CD14-positive monocyte (primary cell): ENCODE measurements at places on chromosomes 6 and 20. TPM values are rescaled to one million over a fixed set of nuclear protein-coding genes. Genes with fewer than 3 reads are reported as not detected.

DNA sequence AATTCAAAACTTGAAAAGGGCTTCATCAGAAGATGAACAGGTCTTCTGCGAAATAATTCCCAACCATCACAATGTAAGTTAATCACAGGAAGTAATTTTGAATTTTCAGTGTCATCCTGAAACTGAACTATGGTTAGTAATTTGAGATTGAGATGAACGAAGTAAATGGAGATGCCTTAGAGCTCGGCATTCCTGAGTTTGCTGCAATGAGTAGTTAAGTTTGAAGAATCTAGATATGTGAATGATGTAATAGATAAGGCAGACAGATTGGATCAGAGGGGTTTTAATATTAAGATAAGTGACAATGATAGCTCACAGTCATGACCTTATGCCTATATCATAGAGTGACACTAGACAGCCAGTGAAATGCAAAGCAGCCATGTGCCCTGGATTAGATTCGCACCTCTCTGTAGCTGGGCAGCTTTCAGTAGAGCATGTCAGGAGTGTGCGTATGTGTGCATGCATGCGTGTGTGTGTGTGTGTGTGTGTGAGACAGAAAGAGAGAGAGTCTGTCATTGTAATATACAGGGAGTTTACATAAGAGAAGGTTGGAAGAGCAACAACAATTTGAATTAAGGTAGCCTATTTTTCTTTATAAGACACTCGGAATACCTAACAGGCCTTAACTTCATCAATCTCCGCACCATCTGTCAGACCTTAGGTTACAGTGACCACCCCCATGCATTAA lies 233.0 kb downstream of the GMPR start:
- no peak overlapping the region for H3K4me3 ChIP-seq
- no peak for DNase-seq
- H3K27ac ChIP-seq, result no peak overlapping the region
- no peaks in the 10 kb centered on the region for H3K27me3 ChIP-seq
- H3K4me1 ChIP-seq, result no peaks in the 10 kb centered on the region

DNA sequence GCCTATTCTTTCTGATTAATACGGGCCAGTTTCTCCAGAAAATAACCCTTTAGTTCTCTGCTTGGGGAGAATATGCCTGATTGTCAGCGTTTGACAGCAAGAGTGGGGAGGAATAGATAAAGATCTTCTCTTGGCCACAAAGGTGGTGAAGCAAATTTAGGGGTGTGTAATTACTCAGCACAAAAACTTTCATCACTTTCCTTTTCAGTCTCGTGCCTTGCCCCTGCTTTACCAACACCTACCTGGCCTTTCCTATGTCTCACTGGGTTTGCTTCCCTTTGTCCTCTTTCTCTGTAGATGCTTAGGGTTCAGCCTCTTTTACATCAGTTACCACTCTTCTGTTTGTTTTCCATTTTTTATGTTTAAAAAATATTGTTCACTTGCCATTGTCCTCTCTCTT lies 99.2 kb downstream of the MCHR2 start:
- H3K27ac ChIP-seq, result no peak overlapping the region
- H3K4me3 ChIP-seq, result no peak overlapping the region
- no peaks in the 10 kb centered on the region for H3K4me1 ChIP-seq

DNA sequence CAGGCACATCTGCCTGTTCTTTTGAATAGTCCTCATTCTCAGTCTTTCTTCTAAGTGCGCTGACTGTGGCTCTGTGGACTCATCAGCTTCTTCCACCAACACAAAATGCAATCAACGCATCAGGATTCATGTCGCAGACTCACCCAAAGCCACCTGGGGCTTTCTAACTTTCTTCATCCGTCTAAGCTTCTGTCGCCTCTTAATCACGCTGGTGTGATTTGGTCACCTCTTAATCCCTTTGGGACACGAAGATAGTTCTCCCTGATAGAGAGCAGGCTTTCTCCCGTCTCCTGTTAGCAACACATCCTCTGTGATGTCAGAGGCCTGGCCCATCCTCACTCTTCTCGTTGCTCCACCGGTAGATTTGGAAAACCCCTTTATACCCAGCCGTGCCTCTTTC lies 78.0 kb upstream of the FOXQ1 start:
- H3K4me1 ChIP-seq, result no peaks in the 10 kb centered on the region
- no peak overlapping the region for H3K4me3 ChIP-seq
- no peak overlapping the region for H3K27ac ChIP-seq
- no peaks in the 10 kb centered on the region for H3K36me3 ChIP-seq
- no peak for DNase-seq
- no peaks in the 10 kb centered on the region for H3K27me3 ChIP-seq

DNA sequence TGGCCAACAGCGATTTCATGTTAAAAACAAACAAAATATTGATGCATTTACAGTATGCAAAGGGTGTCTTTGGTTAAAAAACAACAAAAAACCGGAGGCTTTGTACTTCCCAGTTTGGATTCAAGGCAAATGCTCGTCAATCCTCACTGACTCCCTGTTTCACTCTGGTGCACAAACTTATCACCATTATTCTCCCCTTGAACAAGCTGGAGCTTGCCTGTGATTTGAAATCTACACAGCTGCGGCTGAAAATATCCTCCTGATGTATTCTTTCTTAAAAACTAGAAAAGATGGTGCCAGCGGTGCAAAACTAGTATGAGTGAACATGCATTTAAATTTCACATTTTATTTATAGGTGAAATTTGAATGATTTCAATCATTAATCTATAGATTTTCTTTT lies 3.3 kb downstream of the PERP start:
- H3K27me3 ChIP-seq, result peaks cover 49% of the 10 kb centered on the region
- no peaks in the 10 kb centered on the region for H3K36me3 ChIP-seq
- H3K4me3 ChIP-seq, result no peak overlapping the region
- DNase-seq, result no peak

DNA sequence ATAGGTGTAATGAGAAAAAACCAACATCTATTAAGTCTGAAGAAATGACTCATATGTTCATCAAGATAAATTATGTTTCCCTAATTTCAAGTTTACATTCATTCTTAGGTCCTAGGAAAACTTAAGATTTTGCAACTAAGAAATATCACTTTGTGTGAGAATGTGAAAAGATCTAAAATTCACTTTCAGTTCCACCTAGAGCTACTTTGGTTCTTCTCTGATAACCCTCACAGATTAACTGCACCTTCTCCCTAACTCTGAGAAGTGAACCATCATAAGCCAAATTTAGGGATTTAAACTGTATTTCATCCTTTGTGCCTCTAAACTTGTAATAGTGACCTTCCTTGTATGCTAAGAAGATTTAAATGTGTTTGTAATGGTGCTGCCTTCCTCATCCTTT lies 213.0 kb downstream of the FRK start:
- no peaks in the 10 kb centered on the region for H3K4me1 ChIP-seq
- no peak overlapping the region for H3K4me3 ChIP-seq
- DNase-seq, result no peak
- H3K36me3 ChIP-seq, result no peaks in the 10 kb centered on the region
- no peak overlapping the region for H3K27ac ChIP-seq

DNA sequence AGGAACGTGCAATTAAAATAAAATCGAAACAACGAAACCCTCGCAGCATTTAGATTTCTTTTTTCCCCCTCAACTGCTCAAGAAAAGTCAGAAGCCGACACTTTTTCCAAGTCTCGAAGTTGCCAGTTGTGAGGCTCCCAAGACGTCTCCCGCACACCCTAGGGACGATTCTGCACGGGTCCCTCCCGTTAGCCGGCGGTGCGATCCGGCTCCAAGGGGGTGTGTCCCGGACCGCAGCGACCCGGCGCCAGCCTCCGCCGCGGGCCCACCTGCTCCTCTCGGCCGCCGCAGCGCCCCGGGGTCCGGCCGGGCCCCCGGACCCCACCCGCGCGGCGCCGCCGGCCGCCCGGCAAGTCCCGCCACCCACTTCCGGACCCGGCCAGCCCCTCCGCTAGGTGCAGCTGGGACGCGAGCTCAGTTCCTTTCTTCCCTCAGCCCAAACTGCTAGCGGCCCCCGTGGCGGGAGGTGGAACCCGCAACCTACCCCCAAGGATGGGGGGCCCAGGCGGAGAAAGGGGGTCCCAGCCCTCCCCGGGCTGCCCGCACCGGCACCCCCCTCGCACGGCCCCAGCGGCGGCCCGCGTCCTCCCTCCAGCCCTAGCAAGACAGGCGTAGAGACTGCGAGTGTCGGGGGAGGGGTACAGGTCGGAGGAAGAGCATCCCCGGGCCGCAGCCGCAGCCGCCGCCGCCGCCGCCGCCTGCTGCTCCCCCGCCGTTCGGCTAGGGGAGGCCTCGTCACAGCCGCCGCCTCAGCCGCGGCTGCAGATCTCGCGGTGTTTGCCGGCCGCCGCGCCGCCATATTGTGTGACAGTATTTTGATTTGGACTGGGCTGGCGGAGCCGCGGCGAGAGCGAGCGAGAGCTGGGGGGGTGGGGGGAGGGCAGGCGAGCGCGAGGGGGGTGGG lies 520 bp upstream of the TAB2 start:
- no peaks in the 10 kb centered on the region for H3K27me3 ChIP-seq
- no peaks in the 10 kb centered on the region for H3K36me3 ChIP-seq
- H3K27ac ChIP-seq, result peak overlapping the region; percentile 94

DNA sequence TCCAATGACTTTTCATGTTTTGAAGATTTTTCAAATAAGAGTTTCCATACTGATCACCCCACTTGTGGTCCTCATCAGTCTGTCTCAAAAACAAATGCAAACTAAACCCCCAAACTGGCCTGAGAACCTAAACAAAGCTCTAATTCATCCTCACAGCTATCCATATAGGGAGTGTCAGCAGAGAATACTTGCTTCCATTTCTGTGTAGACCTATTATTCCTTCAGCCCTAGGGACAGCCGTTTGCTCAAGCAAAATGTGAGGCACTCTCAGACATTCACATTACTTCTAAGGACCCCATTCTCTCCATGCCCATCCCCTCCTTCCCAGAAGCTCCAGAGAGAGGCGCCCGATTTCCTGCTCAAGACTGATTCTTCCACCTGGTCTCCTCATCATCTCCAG lies 24.6 kb downstream of the DNAAF9 start:
- no peak overlapping the region for H3K4me3 ChIP-seq
- peaks cover 39% of the 10 kb centered on the region for H3K36me3 ChIP-seq
- H3K27ac ChIP-seq, result no peak overlapping the region
- H3K27me3 ChIP-seq, result no peaks in the 10 kb centered on the region
- peaks cover 14% of the 10 kb centered on the region for H3K4me1 ChIP-seq
- no peak for DNase-seq

DNA sequence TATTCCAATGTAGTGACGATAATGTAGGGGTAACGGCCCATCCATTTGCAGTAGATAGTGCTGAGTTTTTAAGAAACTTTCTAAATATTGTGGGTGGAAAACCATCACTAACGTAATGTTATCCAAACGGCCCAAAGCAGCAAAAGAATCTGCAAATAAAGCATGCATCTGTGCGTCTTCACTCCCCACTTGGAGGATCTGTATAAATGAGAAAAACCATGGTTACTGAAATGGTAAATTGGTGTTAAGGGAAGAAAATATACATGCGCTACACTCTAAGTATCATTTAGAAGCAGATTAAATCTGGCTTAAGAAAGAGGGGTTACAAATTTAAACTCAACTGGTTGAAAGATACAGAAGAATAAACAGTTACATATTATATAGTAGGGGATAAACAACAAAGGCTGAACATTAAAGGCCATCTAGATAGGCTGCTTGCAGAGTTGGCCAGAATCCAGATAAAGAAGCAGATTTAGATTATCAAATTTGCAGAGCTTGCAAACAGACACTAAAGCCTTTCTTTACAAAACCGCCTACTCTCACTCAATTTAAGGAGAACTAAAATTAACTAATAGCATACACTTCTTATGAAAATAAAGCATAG lies 93.3 kb downstream of the SESN1 start:
- DNase-seq, result no peak
- H3K27me3 ChIP-seq, result no peaks in the 10 kb centered on the region
- peaks cover 4% of the 10 kb centered on the region for H3K36me3 ChIP-seq
- H3K27ac ChIP-seq, result no peak overlapping the region
- H3K4me3 ChIP-seq, result no peak overlapping the region
- H3K4me1 ChIP-seq, result no peaks in the 10 kb centered on the region

DNA sequence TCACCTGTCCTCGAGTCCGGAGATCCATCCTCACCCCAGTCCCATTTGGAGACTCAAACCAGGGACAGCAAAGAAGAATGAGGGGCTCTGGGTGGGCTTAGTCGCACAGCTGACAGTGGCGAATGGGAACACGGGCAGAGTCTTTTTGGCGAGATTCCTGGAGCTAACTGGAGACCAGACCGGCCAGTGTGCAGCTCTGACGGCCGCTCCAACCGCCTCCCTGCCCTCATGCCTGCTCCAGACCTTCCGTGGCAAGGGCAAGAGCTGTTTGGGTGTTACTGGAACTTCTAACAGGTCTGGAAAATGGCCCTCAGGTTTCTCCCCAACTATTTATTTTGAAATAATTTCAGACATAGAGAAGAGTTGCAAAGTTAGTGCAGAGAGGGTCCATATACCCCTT lies 75.6 kb downstream of the IRF4 start:
- no peaks in the 10 kb centered on the region for H3K4me1 ChIP-seq
- H3K27ac ChIP-seq, result no peak overlapping the region
- DNase-seq, result no peak
- no peak overlapping the region for H3K4me3 ChIP-seq
- no peaks in the 10 kb centered on the region for H3K36me3 ChIP-seq
- H3K27me3 ChIP-seq, result no peaks in the 10 kb centered on the region

- no peak overlapping the region for H3K4me3 ChIP-seq
- peaks cover 53% of the 10 kb centered on the region for H3K36me3 ChIP-seq
- no peak overlapping the region for H3K27ac ChIP-seq
- no peaks in the 10 kb centered on the region for H3K27me3 ChIP-seq
- no peaks in the 10 kb centered on the region for H3K4me1 ChIP-seq
These were observed 9.2 kb upstream of the CPNE1 start for GRCh38 chr20:35673884-35674283.

- DNase-seq, result no peak
- no peaks in the 10 kb centered on the region for H3K36me3 ChIP-seq
- peaks cover 17% of the 10 kb centered on the region for H3K4me1 ChIP-seq
- H3K27ac ChIP-seq, result no peak overlapping the region
- H3K27me3 ChIP-seq, result peaks cover 52% of the 10 kb centered on the region
- H3K4me3 ChIP-seq, result no peak overlapping the region
These were observed 5.4 kb upstream of the FAM120B start for GRCh38 chr6:170301184-170301583.

DNA sequence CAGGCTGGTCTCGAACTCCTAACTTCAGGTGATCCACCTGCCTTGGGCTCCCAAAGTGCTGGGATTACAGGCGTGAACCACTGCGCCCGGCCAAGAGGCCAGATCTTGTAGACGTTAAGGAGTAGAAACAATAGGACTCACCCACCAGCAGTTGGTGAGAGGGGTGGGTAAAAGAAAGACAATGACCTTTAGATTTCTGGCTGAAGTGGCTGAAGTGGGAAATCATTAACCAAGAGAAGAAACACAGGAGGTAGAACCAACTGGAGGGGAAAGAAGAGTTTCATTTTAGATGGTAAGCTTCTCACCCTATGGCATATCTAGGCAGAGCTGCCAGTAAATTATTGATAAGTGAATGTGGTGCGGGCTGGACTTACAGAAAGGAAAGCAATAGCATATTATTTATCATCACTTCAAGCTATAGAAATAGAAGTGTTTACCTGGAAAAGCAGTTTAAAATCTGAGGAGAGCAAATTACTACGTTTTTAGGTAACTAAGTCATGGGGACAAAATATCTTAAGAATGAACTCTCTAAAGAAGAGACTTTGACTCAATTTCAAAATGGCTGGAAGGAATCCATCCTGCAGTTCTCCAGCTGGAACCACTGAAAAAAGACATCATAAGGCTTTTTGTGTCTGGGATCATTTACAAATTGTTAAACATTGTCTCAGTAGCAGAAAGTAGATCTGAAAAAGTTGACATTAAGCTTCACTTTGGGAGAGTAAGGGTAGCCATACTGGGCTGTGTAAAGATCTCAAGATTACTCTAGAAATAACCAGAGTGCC lies 109.6 kb downstream of the ALDH8A1 start:
- no peaks in the 10 kb centered on the region for H3K4me1 ChIP-seq
- DNase-seq, result no peak
- no peak overlapping the region for H3K27ac ChIP-seq
- no peaks in the 10 kb centered on the region for H3K36me3 ChIP-seq

The ENPP4 gene
- 0.39 and 1.3 TPM in 2 replicates for polyA plus RNA-seq

The B3GALT4 gene
- 6.5 and 9.8 TPM in 2 replicates for polyA plus RNA-seq

The DDX43 gene
- polyA plus RNA-seq, result 1.0 TPM

The IL20RA gene
- polyA plus RNA-seq, result not detected in 2 replicates

The SLA2 gene
- polyA plus RNA-seq, result 0.17 TPM
